ENCODE measurements at places on chromosomes 13 and 19.

- no peak for DNase-seq
These were observed 17.2 kb downstream of the FGF21 start for GRCh38 chr19:48772503-48772953.

- no peak for DNase-seq
These were observed 218.4 kb downstream of the B3GLCT start for GRCh38 chr13:31418186-31418585.

- no peak for DNase-seq
These were observed 123.1 kb downstream of the ITGBL1 start for GRCh38 chr13:101575581-101575980.

- no peak for DNase-seq
These were observed 35.1 kb downstream of the MICU2 start for GRCh38 chr13:21568854-21569253.

GRCh38 chr13:37700887-37701286, 102.3 kb upstream of the POSTN start:
- DNase-seq = no peak

DNA sequence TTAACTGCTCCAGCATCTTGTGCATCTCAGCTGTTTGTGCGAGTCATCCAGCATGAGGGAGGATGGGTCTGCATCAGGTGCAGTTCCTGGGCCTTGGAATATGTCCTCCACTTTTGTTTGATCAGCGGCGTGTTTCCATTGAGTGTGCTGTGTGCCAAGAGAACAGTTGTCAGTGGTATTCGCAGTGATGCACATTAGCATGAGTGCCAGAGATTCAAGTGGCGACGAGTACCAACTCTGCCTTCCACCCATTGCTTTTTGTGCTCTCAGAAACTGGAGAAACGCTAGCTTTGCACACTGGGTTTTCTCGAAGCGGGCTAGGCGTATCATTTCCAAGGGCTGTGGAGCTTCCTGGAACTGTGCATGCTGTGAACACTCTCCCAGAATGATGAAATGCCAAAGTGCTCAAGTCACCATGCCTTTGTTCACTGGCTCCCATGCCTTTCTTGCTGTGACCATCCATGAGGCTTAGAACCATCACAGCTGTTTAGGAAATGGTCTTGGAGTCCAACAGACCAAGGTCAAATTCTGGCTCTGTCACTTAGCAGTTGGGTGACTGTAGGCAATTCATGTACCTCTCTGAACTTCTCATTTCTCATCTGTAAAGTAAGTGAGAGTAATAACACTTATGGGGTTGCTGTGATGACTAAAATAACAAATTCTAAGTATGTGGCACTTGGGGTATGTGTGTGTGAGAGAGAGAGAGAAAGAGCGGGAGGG, 18.4 kb downstream of the LRCH1 start:
- no peak for DNase-seq

DNA sequence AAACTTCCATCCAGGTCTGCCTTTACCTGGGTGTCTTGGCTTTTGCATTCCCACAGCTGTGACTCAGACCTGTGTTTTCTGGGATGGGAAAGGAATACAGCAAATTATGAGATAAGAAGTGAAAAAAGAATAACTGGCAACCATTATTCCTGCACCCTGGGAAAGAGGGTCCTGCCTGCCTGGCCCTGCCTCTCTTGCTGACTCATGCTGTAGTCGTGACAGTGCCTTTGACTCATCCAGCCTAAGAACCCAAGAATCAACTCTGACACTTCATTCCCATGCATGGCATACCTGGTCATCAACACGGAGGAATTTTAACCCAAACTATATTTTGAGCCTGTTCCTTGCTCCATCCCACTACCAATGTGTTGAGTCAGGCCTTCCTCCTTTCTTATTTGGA, 185.4 kb upstream of the SERP2 start:
- no peak for DNase-seq

GRCh38 chr13:36675213-36675536, 1.4 kb downstream of the SERTM1 start:
- no peak for DNase-seq

DNA sequence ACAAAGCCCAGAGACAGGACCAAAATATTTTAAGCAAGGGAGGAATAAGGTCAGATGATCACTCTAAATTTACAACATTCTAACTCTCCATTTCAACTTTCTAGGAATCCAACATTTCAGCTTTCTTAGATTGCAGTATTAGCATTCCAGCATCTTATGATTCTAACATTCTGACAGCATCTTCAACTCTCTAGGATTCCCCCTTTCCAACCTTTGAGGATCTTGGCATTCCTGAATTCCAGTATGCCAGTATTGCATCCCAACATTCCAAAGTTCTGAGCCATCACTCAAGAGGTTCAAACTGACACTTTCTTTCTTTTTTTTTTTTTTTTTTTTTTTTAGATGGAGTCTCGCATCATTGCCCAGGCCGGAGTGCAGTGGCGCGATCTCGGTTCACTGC, 13.8 kb downstream of the TGFB1 start:
- no peak for DNase-seq

GRCh38 chr19:7255631-7256030, 38.6 kb downstream of the INSR start:
- DNase-seq = no peak

- no peak for DNase-seq
These were observed 34.9 kb upstream of the RCBTB2 start for GRCh38 chr13:48567515-48568369.

DNA sequence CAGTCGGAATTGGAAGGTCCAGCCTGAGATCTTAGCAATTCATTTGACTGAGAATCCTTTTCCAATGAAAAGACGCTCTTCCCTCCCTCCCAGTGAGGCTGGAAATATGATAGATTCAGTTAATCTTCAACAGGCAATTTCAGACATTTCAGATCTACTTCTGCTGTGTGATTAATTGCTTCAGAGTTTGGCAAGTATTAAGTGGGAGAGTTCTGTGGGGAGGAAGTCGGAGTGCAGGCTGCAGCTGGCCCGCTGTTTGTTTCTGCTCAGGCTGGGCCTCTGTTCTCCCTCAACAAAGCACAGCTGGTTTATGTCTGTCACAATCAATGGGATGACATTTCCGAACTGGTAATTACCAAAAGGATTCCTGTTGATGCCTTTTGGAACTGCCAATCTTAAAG, 178.2 kb downstream of the NDFIP2 start:
- DNase-seq = no peak

DNA sequence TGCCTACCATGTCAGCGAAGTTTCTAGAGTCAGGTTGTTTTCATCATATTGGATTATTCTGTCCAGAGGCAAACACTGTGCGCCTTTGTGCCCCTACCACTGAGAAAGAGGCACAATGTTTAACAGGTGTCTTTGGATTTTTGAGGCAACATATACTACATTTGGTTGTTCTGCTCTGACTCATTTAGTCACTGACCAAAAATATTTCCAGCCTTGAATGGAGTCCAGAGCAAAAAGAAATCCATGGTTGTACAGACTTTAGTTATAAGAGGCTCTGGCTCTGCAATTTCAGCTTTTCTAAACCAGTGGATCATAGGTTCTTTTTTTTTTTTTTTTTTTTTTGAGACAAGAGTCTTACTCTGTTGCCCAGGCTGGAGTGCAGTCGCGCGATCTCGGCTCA, 35.7 kb downstream of the LACC1 start:
- DNase-seq = no peak

- peak; percentile 19 for DNase-seq
These were observed 752 bp downstream of the ZMYM5 start for GRCh38 chr13:19862481-19863313.

- no peak for DNase-seq
These were observed 2.6 kb downstream of the LYPD5 start for GRCh38 chr19:43799502-43800142.

DNA sequence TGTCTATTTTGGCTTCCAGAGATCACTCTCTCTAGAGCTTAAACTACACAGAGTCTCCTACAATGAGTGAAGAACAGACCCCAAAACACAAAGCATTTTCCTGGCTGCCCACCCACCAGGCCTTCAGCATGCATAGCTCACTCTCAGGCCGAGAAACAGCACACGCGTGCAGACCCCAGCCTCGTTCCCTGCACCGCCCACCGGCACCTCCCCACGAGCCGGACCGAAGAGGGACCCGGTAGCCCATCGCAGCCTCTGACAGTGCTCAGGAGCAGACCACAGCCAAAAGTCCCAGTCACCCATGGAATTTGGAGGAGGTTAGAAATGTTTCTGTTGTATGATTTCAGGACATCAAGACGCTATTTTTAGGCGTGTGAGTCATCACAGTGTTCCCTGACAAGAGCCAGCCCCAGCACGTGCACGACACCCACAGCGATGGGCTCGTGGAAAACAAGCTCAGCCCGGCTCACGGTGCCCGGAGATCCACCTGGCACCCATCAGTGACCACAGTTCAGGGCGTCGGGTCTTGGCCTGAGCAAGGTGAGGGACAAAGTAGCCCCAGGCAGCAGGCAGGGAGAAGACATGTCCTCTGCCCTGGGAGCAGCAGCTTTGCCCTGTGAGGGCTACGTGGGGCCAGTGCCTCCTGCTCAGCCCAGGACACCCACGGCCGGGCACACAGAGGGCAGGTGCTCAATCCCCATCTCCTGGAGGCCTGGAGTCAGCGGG, 50.1 kb upstream of the SPACA7 start:
- DNase-seq = no peak

- no peak for DNase-seq
These were observed 2.4 kb downstream of the MAG start for GRCh38 chr19:35294328-35294727.

DNA sequence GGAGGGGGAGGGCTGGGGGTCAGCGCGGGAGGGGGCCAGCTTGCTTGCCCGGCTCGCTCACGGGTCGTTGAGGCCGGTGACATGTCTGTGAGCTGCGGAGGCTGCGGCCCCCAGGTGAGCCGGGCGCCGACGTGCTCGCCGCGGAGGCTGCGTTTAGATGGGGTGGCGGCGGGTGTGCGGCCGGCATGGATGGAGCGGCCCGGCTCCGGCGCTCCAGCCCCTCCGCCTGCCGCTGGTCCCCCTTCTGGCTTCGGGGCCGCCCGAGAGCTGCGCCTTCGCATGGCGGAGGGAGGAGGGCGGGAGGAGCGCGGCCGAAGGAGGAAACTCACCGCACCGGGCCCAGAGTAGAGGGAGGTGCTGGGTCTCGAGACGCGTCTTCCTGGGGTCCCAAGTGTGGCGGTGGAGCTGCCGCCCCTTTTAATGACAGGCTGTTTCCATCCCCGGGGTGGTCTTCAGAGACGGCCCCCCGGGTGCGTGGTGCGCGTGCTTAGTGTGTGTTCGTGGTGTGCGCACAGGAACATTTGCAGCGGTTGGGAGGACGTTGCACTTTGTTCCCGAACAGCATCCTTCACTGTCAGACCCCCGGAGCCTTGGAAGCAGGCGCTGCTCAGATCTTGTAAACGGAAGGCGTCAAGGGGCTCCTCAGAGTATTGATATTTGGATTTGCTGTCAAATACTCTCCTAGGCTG, at the start of gene AKAP11:
AKAP11 (plus strand) TSS at position 38 of the 689 bp plus-strand sequence. CDS start 14,197 bp downstream, outside the sequence.
- peak; percentile 35 for DNase-seq

DNA sequence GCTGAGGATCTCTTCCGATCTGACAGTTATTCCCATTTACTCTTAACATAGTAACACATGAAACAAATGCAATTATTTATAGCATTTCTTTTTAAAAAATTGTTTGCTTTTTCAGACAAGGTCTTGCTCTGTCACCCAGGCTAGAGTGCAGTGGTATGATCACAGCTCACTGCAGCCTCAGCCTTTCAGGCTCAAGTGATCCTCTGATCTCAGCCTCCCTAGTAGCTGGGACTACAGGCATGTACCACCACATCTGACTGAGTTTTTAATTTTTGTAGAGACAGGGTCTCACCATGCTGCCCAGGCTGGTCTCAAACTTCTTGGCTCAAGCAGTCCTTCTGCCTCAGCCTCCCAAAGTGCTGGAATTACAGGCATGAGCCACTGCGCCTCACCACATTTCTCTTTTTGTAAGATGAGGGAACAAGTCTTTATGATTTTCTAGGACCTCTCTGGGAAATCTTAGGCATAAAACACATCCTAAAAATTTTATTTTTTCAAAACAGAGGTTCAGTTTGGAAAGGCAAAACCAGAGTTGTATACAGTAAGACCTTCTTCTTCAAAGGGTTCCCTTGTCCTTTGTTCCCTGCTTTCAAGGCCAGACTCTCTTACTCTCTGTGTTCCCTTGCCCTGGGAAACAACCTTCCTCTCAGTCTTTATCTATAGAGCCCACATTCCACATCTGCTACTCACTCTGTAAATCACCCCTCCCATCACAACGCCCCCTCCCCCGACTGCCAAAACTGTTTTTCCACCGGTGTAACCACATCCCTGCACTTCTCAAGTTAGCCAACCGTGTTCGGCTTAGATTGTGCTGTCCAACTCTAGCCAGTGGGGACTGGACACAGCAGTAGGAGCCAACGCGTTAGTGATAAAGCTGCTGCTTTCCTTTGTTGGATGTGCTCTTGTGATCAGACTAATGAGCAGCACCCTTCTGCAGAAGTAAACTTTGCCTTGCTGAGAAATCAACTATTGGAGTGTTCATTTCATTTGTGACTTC, 56.2 kb downstream of the DHRS12 start:
- DNase-seq = no peak

DNA sequence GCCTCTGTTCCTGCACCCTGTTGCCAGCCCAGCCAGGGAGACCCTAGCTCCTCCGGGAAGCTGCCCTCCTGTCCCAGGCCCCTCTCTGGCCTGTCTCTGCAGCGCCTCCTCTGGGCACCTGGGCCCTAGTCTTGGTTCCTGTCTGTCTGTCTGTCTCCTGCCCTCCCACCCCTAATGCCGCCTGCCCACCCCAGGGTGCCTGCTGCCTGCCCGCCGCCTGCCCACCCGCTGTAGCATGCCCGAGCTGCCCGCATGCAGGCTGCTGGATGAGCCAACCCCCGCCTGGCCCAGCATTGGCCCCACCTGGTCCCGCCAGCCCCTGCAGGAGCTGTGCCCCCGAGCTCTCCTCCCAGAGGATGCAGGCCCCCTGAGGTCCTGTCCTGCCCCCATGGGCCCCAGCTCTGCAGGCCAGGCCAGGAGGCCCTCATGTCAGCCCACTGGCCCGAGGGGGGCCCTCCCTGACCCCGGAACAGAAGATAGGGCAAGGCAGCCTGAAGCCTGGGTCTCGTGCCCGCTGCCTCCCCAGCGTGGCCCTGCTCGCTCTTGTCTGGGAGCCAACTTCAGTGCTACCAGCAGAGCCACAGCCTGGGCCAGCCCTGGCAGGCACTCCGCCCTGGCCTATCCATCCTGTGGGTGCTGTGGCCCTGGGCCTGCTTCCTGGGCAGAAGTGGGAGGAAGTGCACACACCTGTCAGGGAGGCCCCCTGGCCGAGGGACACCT, 5.2 kb downstream of the MAP2K7 start:
- DNase-seq = no peak

- no peak for DNase-seq
These were observed 48.0 kb downstream of the GGACT start for GRCh38 chr13:100540621-100541020.

- no peak for DNase-seq
These were observed 235.0 kb upstream of the ARGLU1 start for GRCh38 chr13:106802917-106803316.

- DNase-seq = no peak
These were observed 374.5 kb downstream of the KCNRG start for GRCh38 chr13:50389726-50390125.

DNA sequence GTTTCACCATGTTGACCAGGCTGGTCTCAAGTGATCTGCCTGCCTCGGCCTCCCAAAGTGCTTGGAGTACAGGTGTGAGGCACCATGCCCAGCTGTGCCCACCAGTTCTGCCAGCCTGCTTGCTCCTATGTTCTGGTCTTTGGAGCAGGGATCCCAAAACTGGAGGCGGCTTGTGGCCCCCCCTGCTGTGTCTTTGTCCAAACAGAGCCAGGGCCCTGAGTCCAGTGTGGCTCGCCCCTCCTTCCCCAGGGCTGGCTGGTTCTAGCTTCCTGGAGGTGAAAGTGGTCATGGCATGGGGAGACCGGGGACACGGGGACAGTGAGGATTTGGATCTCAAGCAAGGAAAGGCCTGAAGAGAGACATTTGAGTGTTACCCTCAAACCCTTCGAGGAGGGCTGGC, 11.5 kb upstream of the TINCR start:
- DNase-seq = no peak

GRCh38 chr13:59270327-59270726, 893.4 kb downstream of the DIAPH3 start:
- no peak for DNase-seq

Data from stimulated activated CD4-positive, alpha-beta T cell treated with anti-CD3 and anti-CD28 coated beads, TNF-alpha, amount 100 ng/mL, for 48 hours (primary cell).